H1 (cell line): ENCODE measurements at places on chromosomes 1 and 21. TPM values are rescaled to one million over a fixed set of nuclear protein-coding genes. Genes with fewer than 3 reads are reported as not detected.
A peak's percentile ranks its signal among the peaks of the same experiment; 100 is the strongest.

GRCh38 chr1:153568367-153569099 lies 2.9 kb upstream of the S100A2 start:
- peaks cover 11% of the 10 kb centered on the region for H3K4me1 ChIP-seq
- DNase-seq, result peak; percentile 81
- H3K4me3 ChIP-seq, result peak overlapping the region; percentile 41; the same call in 1 of the 2 replicates
- H3K36me3 ChIP-seq, result no peaks in the 10 kb centered on the region
- H3K27ac ChIP-seq, result peak overlapping the region; percentile 39; the same call in 1 of the 2 replicates

DNA sequence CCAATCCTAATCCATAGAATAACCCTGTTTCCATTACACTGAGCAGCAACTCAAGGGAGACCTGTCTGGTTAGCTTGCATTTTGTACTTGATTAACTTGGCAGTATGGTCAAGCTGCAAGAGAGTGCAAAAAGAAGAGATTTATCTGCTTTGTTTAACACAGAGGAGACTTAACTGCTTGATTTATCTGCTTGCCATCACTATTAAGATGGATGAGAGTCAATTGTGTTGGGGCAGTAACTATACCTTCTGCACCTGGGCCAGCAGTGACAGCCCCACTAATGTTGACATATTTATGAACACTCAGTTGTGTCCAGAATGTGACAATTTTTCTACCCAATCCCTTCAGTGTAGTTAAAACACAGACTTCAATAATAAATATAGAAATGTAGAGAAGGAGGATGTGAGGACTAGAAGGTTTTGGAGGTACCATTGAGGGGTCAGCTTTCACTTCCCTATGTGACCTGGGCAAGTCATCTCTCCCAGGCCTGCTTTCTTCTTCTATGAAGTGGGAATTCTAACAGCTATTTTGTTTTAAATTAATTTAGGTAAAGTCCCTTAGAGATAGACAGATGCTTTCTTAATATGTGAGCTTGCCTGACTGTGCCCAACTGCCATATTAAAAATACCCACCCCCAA lies 159.1 kb upstream of the KCNK2 start:
- no peak overlapping the region for H3K4me3 ChIP-seq
- no peak for DNase-seq
- H3K36me3 ChIP-seq, result no peaks in the 10 kb centered on the region
- no peak overlapping the region for H3K27ac ChIP-seq

- H3K4me1 ChIP-seq, result peaks cover 2% of the 10 kb centered on the region; the same call in 1 of the 2 replicates
- DNase-seq, result no peak
- no peak overlapping the region for H3K27ac ChIP-seq
- no peaks in the 10 kb centered on the region for H3K27me3 ChIP-seq
- H3K36me3 ChIP-seq, result no peaks in the 10 kb centered on the region; the same call in 1 of the 2 replicates
Measured at GRCh38 chr1:172549621-172550280, 16.8 kb downstream of the SUCO start.

GRCh38 chr1:87388411-87388810 lies 59.7 kb downstream of the LMO4 start:
- no peak overlapping the region for H3K27ac ChIP-seq
- H3K27me3 ChIP-seq, result no peaks in the 10 kb centered on the region
- no peak for DNase-seq
- H3K4me1 ChIP-seq, result no peaks in the 10 kb centered on the region
- no peak overlapping the region for H3K4me3 ChIP-seq

- no peaks in the 10 kb centered on the region for H3K27me3 ChIP-seq
- H3K4me1 ChIP-seq, result no peaks in the 10 kb centered on the region
- H3K36me3 ChIP-seq, result no peaks in the 10 kb centered on the region
- H3K27ac ChIP-seq, result no peak overlapping the region
Measured at GRCh38 chr1:232891071-232891470, 59.3 kb upstream of the NTPCR start.

GRCh38 chr1:53166912-53167311 lies 24.5 kb upstream of the SLC1A7 start:
- 0 out of 2 replicates have a peak, but pooled peaks cover 3% of the 10 kb centered on the region for H3K4me1 ChIP-seq
- H3K4me3 ChIP-seq, result no peak overlapping the region
- H3K27ac ChIP-seq, result no peak overlapping the region
- DNase-seq, result no peak
- H3K36me3 ChIP-seq, result no peaks in the 10 kb centered on the region

DNA sequence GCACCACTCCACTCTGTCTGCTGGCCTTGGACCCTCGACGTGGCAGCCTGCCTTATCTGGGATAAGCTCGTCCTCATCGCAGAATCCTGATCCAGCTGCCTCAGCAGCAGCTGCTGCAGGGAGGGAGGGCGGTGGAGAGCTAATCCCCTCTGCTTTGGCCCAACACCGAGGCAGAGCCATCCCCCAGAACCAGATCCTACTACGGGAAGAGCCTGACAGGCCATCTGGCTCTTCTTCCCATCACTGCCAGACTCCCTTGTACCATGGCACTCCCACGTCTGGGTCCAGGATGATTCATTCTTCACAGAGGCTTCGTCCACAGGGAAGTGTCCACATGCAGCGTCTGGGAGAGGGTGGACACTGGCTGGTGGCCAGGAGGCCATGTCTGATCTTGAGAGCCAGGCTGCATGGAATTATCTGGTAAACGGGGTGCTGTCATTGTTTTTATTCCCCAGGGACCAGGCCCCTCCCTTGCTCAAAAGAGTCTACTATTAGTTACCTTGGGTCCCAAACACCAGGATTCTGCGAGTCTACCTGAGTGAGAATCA lies 14.6 kb upstream of the PKP1 start:
- no peak for DNase-seq
- no peaks in the 10 kb centered on the region for H3K36me3 ChIP-seq
- peaks cover 4% of the 10 kb centered on the region for H3K4me1 ChIP-seq
- no peaks in the 10 kb centered on the region for H3K27me3 ChIP-seq
- H3K27ac ChIP-seq, result no peak overlapping the region
- no peak overlapping the region for H3K4me3 ChIP-seq

- no peaks in the 10 kb centered on the region for H3K36me3 ChIP-seq
- H3K27me3 ChIP-seq, result no peaks in the 10 kb centered on the region
- no peak overlapping the region for H3K27ac ChIP-seq
- no peaks in the 10 kb centered on the region for H3K4me1 ChIP-seq
Measured at GRCh38 chr1:211723273-211723672, 47.9 kb upstream of the NEK2 start.

The KRTAP21-2 gene
- not detected in 2 replicates for total RNA-seq

The TBX19 gene
- total RNA-seq, result 0.80 and 1.0 TPM in 2 replicates

The ADCY10 gene
- total RNA-seq, result not detected in 2 replicates

GRCh38 chr1:165900576-165901380 lies 73.4 kb downstream of the UCK2 start:
- H3K4me1 ChIP-seq, result no peaks in the 10 kb centered on the region; the same call in 1 of the 2 replicates
- no peak overlapping the region for H3K27ac ChIP-seq
- H3K36me3 ChIP-seq, result peaks cover 27% of the 10 kb centered on the region
- no peak overlapping the region for H3K4me3 ChIP-seq

- no peak for DNase-seq
- no peak overlapping the region for H3K4me3 ChIP-seq
- H3K27me3 ChIP-seq, result no peaks in the 10 kb centered on the region
- H3K4me1 ChIP-seq, result no peaks in the 10 kb centered on the region
- H3K36me3 ChIP-seq, result no peaks in the 10 kb centered on the region
Measured at GRCh38 chr1:236636017-236636416, 31.7 kb upstream of the HEATR1 start.

- H3K4me1 ChIP-seq, result peaks cover 8% of the 10 kb centered on the region
- H3K36me3 ChIP-seq, result peaks cover 37% of the 10 kb centered on the region
- no peak overlapping the region for H3K27ac ChIP-seq
- H3K27me3 ChIP-seq, result no peaks in the 10 kb centered on the region
Measured at GRCh38 chr1:1262758-1263157, 10.9 kb downstream of the UBE2J2 start.

The CD101 gene
- 1.1 and 1.4 TPM in 2 replicates for total RNA-seq

The LCE3D gene
- total RNA-seq, result not detected in 2 replicates

The OR14K1 gene
- not detected in 2 replicates for total RNA-seq

DNA sequence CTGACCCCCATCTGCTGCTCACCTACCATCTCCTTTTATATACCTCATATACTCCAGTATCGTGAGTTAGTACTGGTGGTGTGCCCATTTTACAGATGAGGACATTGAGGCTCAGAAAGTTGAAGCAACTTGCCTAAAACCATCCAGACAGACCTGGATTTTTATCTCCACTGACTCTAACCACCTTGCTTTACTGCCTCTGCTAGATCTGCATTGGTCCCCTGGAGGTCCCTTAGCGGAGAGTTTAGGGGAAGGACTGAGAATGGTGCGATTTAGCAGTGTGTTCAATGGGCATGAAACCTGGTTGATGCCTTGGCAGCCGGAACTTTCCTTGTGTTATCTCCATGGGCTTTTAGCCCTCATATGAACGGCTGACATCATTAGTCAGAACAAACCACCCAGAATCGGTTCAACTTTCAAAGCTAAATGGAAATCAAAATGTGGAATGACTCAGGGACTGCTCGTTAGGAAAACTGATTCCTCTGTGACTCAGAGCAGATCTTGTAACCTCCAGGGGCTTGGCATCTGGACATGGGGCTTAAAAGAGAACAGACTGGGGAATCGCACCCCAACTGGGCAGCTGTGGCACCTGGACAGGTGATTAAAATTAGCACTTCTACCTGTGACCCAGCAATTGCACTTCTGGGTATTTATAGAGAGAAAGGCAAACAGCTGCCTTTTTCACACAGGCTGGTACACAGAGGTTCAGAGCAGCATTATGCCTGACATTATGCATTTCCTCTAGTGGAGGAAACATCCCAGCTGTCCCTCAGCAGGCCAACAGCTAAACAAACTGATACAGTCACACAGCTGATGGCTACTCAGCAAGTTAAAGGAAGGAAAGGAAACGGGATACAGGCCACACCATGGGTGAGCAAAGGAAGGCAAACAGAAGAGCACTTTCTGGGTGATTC lies 25.3 kb downstream of the TMEM51 start:
- no peaks in the 10 kb centered on the region for H3K27me3 ChIP-seq
- H3K27ac ChIP-seq, result peak overlapping the region; percentile 8; the same call in 1 of the 2 replicates
- no peak overlapping the region for H3K4me3 ChIP-seq
- no peaks in the 10 kb centered on the region for H3K36me3 ChIP-seq
- DNase-seq, result no peak

- DNase-seq, result no peak
- H3K27me3 ChIP-seq, result no peaks in the 10 kb centered on the region
- peaks cover 3% of the 10 kb centered on the region for H3K4me1 ChIP-seq
Measured at GRCh38 chr1:33030575-33030974, 6.1 kb downstream of the AK2 start.

The LCE1A gene
- total RNA-seq, result not detected in 2 replicates

GRCh38 chr1:99970713-99971255 lies 988 bp downstream of the SLC35A3 start:
- H3K27me3 ChIP-seq, result no peaks in the 10 kb centered on the region
- peak overlapping the region; percentile 82 for H3K4me3 ChIP-seq
- no peaks in the 10 kb centered on the region for H3K36me3 ChIP-seq
